Pulmonary artery endothelial cell (primary cell): ENCODE measurements at places on chromosomes 13 and 19. TPM values are rescaled to one million over a fixed set of nuclear protein-coding genes. Genes with fewer than 3 reads are reported as not detected.

DNA sequence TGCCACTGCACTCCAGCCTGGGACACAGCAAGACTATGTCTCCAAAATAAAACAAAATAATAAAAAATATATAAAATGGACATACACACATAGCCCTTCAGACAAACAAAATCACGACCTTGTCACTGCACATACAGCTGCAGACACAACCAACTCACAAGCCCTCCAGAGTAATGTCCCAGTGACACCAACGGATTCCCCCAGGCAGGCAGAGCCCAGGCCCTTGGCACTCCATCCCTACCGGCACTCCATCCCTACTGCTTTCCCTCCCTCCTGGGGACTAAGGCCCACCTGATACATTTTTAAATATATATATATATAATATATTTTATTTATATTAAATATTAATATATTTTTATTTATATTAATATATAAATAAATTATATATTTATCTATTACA, 18.5 kb downstream of the ZNF101 start:
- no peak for DNase-seq

GRCh38 chr19:15315101-15315500, 17.2 kb downstream of the BRD4 start:
- DNase-seq: no peak

- DNase-seq: no peak
Measured at GRCh38 chr19:35438096-35438495, 10.0 kb upstream of the FFAR2 start.

- DNase-seq: no peak
Measured at GRCh38 chr13:67857581-67858310, 627.6 kb upstream of the PCDH9 start.

DNA sequence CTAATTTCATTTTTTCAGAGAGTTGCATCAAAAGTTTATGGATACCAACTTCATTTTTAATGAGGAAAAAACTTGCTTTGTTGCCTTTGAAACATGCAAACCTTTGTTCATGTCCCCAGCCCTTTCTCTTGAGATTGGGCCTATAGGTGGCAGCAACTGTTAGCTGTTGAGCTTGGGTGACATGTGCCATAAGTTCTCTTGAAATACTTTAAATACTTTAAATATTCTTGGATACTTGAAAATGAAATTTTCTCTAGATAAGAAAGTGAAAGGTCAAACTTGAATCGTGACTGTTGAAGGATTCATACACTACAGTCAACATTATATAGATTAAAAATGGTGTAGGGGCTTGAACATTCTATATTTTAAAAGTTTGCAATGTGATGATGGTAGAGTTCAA, 294.9 kb downstream of the NDFIP2 start:
- DNase-seq: peak; percentile 71

GRCh38 chr13:45456196-45456972, 8.4 kb upstream of the COG3 start:
- no peak for DNase-seq

DNA sequence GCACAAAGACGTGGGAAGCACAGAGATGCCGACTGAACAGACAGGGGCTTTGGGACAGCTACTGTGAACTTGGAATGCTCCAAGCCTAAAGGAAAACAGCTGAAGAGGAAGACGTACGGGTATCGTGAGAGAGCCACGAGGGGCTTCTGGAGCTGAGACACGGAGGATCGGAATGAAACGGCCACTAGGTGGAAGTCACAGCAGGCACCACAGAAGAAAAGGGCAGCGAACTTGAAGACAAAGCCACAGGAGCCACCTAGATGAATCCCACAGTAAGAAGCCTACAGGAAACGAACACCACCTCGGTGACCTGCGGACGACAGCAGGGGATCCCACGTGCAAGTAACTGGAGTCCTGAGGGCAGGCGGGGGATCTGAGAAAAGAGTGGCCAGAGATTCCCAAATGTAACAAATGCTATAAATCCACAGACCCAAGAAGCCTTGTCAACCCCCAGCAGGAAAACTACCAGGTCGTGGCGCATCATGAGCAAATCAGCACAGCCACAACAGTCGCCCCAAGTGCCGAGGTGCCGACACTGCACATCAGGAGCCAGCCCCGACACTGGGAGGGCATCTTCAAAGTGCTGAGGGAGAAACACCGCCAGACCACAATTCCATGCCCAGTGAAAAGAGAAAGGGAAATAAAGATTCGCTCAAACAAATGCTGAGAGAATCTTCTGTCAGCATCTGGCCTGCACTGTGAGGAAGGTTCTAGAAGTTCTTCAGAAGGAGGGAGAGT, 39.3 kb upstream of the ISYNA1 start:
- DNase-seq: no peak

DNA sequence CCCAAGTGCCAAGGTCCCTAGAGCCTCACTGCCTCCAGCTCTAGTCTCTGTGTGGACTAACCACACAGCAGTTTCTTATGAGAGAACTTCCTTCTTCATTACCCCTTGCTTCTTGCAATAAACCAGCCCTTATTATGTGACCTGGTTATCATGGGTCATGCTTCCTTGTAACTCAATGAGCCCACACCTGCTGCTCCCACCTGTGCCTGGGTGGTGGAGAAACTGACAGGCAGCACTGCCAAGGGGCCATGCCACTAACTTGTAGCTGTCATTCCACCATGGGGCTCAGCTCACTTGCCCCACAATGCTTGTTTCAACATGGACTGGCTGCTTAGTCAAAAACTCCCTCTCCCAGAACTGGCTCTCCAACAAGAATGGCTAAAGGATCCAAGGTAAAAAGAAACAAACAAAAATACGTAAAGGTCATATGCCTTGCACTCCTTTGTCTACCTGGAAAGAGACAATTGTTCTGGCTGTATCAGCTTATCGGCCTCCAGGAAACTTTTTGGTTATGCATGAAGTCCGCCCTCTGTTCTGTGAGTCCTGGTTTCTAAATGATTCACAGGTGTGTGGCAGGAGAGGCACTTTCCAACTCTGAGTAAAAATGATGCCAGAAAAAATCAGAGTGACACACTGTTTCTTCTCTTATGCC, 446.4 kb downstream of the COG6 start:
- no peak for DNase-seq

DNA sequence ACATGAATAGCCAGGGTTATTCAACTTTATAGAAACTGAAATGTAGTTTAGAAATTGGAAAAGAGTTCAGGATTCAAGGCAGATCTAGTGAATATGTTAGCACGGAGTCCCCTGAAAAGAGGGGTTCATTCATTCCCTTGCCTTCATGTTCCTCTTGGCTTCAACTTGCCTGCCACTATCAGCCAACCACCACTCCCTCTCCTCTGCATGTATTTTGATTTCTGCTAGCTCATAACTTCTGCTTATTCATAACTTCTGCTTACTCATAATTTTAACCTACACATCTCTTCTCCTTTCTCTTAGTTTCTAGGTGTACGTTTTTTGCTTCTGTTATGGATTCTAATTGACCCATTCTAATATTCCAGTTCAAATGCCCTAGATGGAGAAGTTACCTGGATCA, 5.5 kb upstream of the SERTM1 start:
- DNase-seq: no peak

DNA sequence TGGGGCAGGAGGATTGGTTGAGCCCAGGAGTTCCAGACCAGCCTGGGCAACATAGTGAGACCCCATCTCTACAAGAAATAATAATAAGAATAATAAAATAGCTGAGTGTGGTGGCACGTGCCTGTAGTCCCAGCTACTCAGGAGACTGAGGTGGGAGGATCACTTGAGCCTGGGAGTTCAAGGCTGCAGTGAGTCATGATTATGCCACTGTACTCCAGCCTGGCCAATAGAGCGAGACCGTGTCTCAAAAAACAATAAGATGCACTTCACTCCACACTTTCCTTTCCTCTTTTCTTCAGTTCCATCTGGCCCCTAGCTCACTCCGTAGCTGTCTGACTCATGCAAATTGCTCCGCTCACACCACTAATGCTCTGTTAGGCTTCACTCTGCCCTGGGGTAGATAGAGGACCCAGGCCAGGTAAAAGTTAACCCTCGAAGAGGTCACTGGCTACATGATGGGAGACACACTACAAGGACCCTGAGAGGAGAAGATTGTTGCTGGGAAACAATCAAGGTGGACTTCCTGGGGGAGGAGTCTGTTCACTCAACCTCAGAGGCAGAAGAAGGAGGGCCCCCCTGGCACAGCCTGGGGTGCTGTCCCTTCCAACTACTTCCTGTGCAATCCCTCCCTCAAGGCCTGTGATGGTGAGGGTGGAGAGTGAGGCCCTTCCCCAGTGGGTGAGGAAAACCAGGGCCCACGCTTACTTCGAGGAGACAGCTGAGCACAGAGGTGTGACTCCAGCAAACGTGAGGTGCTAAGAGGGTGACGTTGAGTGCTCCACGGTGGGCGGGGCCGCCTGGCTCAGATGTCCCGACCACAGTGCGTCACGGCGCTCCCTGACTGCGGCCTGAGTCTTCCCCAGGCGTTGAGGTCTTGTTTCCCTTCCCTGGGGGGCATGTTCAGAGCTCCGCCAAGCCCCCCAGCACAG, 8.8 kb upstream of the TNFSF9 start:
- DNase-seq: no peak

DNA sequence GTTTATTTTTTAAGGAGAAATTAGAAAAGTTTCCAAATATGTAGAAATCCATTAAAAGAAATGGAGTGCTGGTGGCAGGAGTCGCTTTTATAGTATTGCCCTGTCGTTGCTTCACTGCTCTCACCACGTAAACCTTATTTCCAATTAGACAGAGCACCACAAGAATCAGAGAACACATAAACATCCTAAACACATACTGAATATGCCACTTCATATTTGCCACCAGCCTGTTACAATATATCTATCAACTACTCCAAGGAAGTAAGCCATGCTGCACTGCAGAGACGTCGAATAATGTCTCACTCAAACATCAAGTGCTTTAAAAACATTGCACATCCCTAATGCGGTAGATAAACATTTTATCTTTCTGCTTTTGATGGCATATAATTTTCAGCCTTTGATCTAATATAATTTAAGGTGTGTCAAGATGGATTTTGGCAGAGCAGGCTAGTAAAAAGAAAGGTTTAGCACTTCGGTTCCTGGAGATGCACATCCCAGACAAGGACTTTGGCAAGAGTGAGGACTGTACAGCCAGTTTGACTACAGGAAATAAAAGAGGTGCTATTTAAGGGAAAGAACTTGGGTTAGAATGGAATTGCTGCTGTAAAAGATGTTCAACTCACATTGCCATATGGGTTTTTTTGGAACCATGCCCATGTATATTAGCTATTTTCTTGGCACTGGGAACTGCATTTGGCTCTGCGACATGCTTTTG, 932.3 kb downstream of the EFNB2 start:
- DNase-seq: no peak

- DNase-seq: no peak
Measured at GRCh38 chr19:41297628-41298347, 12.2 kb upstream of the CCDC97 start.

- DNase-seq: no peak
Measured at GRCh38 chr19:51552996-51553725, 17.9 kb upstream of the ZNF175 start.

DNA sequence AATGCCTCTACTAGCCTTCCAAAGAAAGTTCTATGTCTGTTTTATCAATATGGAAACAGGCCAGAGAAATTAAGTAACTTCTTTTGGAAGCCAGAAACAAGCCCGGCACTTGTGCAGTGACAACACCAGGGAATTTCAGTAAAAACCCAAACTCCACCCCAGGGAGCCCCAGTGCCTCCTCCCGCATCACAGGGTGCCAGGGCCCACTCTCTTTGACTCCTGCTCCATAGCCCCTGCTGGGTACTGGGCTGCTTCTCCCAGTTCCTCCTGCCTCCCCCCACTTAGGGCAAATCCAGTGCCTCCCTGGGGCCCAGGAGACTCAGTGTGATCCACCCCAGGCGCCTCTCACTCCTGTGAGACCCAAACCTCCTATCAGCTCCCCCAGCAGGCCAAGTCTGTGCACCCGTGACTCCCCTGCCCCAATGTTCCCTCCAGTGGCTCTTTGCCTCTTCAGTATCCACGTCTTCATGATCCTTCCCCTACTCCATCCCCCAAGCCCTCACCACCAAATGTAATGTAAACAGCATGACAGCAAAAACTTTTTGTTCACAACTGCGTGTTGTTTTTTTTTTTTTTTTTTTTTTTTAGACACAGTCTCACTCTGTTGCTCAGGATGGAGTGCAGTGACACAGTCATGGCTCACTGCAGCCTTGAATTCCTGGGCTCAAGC, 2.3 kb upstream of the FFAR3 start:
- no peak for DNase-seq

- DNase-seq: no peak
Measured at GRCh38 chr19:2248136-2249009, 750 bp upstream of the AMH start.

- no peak for DNase-seq
Measured at GRCh38 chr19:45876411-45877197, 9.3 kb downstream of the IRF2BP1 start.

DNA sequence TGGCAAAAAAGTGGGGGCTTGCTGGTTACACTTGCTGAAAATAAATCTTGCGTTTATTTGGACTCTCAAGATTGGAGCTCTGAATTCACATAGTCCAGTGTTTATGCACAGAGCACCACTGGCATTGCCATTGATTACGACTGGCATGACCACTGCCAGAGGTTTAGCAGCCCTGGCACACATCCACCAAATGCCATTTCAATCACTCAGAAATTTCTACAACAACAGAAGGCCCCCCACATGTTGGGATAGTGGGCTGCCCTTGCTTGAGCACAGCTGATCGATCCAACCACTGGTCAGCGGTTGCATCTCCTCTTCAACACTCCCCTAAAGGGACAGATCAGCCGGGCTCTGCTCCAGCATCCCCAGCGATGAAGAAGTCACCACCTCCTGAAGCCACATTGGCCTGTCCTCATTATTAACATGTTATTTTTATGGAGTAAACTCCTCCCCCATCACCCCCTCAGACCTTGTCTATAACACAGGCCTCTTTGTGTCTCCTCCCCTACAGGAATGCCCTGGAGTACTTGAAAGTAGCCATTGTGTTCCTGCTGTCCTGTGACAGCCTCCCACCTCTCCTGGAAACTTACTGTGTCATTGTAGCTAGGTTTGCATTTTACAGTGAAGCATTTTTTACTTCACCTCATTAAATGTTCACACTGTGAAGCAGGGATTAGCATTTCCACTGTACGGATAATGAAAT, 51.3 kb downstream of the CDADC1 start:
- DNase-seq: no peak

The ADGRE3 gene
- total RNA-seq: not detected in 2 replicates

The PNPLA6 gene
- total RNA-seq: 82.8 and 106 TPM in 2 replicates

The CEBPA gene
- total RNA-seq: 0.04 and 0.13 TPM in 2 replicates

The KIR3DL2 gene
- total RNA-seq: not detected in 2 replicates

The ABHD13 gene
- total RNA-seq: 8.0 TPM in 2 replicates

The IZUMO4 gene
- 0.46 and 0.74 TPM in 2 replicates for total RNA-seq

The OLFM2 gene
- total RNA-seq: 0.40 and 0.71 TPM in 2 replicates

The FCGBP gene
- under 0.01 and 0.04 TPM in 2 replicates for total RNA-seq

The PTPRH gene
- 0.46 and 1.2 TPM in 2 replicates for total RNA-seq

The NLRP4 gene
- total RNA-seq: not detected in 2 replicates

The PSG1 gene
- total RNA-seq: under 0.01 TPM in 1 of 2 replicates, not detected in the other
